ENCODE measurements at places on chromosomes 1 and 21. TPM values are rescaled to one million over a fixed set of nuclear protein-coding genes. Genes with fewer than 3 reads are reported as not detected.

DNA sequence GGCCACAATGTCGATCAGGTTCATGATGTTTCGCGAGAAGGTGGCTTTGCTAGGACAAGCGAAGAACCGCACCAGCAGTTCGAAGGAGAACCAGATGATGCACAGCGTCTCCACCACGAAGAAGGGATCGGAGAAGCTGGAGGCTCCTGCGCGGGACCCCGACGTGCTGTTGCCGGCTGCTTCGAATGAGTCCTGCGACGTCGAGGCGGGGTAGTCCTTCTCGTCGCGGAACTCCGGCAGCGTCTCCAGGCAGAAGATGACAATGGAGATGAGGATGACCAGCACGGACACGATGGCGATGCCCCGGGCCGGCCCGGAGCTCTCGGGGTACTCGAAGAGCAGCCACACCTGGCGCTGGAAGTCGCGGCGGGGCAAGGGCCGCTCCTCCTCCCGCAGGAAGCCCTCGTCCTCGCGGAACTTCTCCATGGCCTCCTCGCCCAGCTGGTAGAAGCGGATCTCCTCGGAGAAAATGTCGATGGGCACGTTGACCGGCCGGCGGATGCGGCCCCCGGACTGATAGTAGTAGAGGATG, 869 bp downstream of the KCNA3 start:
- DNase-seq = peak; percentile 60

GRCh38 chr1:98073823-98074222, 153.0 kb upstream of the DPYD start:
- DNase-seq = no peak

GRCh38 chr1:195173753-195174152, 1434.5 kb downstream of the KCNT2 start:
- DNase-seq = no peak

GRCh38 chr1:3455670-3456448, 1.4 kb downstream of the ARHGEF16 start:
- DNase-seq = peak; percentile 17

GRCh38 chr1:198564716-198565115, 24.2 kb upstream of the ATP6V1G3 start:
- DNase-seq = no peak

- DNase-seq = no peak
These were observed 25.8 kb downstream of the NDUFS5 start for GRCh38 chr1:39051956-39052355.

- no peak for DNase-seq
These were observed 32.7 kb downstream of the LRRC52 start for GRCh38 chr1:165576536-165576935.

DNA sequence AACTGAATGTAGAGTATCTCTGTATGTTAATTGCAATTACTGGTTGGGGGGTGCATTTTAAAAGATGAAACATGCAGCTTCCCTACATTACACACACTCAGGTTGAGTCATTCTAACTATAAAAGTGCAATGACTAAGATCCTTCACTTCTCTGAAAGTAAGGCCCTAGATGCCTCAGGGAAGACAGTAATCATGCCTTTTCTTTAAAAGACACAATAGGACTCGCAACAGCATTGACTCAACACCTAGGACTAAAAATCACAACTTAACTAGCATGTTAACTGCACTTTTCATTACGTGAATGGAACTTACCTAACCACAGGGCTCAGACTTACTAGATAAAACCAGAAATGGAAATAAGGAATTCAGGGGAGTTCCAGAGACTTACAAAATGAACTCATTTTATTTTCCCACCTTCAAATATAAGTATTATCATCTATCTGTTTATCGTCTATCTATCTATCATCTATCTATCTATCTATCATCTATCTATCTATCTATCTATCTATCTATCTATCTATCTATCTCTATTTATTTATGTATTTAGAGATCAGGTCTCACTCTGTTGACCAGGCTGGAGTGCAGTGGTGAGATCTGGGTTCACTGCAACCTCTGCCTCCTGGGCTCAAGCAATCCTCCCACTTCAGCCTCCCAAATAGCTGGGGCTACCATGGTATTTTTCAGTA, 47.8 kb downstream of the CHML start:
- no peak for DNase-seq

Gene OXCT2
- 1.3 TPM for total RNA-seq

Gene NBPF6
- total RNA-seq = not detected

Gene CD1B
- not detected for total RNA-seq

Gene ESPN
- total RNA-seq = 0.24 TPM
